ENCODE measurements at places on chromosomes 1 and 21.

DNA sequence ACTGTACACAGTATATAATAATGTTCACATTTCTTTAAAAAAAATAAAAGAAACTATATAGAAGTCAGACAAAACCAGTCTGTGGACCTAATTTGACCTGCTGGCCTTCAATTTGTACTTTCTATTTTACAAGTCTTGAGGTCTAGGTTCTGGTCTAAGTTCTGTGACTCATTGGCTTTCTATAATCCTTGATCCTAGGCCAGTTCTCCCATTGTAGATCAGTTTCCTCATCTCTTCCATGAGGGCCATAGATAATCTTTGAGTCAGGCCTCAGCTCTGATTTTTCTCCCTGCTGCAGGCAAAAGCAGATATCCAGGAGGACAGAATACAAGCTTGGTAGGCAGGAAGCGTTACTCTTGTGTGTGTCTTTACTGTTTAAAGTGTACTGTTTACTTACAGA, 603.7 kb upstream of the CAMK1G start:
- DNase-seq, result no peak

GRCh38 chr1:236495467-236496112, 28.2 kb upstream of the LGALS8 start:
- no peak for DNase-seq

DNA sequence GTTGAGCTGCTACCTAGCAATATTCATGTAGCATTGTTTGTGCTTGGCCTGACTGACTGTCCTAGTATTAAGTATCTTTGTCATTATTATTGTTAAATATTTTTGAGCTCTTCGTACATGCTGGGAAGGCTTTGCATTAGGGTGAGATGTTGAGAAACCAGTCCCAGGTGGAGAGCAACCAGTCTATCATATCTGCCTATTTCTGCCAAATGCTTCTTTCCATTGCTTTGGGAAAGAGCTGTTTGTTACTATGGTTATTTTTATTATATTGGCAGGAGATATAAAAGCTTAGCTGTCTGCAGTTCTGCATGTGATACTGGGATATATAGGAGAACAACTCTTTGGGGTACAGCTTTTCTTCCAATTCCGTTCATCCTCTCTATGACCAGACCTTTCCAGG, 85.1 kb downstream of the CLDN17 start:
- DNase-seq, result no peak

GRCh38 chr1:52296345-52296744, 69.7 kb downstream of the CC2D1B start:
- DNase-seq, result no peak

- DNase-seq, result no peak
These were observed 138.8 kb downstream of the BRINP3 start for GRCh38 chr1:190338829-190339228.

DNA sequence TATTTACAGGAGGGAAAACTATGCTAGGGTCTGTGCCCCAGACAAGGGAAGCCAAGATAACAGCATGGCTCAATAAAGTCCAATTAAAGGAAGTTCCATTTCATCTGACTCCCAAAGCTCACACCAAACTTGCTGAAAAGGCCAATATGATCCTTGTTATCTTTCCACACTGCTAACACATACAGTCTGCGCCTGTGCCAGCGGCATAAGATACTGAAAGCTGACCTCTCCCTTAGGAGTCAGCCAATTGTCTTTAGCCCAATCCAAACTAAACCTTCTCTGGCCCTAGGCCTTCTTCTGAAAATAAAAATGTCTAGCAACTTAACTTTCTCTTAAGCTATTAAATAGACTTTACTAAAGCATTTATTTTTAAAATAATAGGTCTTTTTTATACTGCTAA, 179.0 kb upstream of the PLD5 start:
- no peak for DNase-seq

DNA sequence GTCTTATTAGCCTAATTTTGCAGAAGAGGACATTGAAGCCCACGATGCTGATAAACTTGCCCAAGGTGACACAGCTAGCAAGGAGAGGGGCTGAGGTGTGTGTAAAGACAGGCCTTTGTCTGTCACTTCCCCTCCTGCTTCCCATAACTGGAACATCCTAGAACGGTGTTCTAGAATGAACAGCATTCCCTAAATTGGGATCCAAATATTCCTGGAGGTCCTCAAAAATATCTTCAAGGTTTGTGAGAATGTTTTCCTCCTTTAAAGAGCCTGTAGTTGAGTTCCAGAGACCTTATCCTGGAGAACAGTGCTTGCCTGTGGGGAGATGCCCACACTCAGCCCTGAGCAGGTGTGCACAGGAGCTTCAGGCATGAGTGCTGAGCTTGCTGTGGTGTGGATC, 41.5 kb upstream of the SAMD13 start:
- DNase-seq, result no peak

DNA sequence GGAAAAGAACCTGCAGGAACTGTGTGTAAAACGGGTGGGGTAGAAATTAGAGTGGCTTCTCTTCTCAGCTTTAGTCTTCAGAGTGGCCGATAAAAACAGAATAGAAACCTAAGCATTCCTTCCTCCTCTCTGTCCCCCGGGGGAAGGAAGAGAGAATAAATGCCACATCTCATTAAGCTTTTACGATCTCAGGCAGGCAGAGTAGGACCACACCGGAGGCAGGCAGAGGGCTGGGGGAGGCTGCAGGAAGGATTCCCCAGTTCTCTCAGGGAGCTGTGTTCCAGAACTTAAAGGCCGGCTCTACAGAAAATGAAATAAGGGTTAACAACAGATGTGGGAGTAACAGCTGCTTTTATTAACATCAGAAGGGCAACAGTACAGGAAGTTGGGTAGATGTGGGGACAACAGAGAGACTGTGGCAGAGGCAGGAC, 24.5 kb upstream of the MEF2D start:
- no peak for DNase-seq

- DNase-seq, result no peak
These were observed 11.8 kb upstream of the F3 start for GRCh38 chr1:94553323-94553730.

GRCh38 chr21:14482165-14482564, 64.0 kb downstream of the SAMSN1 start:
- DNase-seq, result no peak

All from dorsolateral prefrontal cortex (tissue), 122 donors.